ENCODE measurements at places on chromosomes 5 and 9.
A peak's percentile ranks its signal among the peaks of the same experiment; 100 is the strongest.

DNA sequence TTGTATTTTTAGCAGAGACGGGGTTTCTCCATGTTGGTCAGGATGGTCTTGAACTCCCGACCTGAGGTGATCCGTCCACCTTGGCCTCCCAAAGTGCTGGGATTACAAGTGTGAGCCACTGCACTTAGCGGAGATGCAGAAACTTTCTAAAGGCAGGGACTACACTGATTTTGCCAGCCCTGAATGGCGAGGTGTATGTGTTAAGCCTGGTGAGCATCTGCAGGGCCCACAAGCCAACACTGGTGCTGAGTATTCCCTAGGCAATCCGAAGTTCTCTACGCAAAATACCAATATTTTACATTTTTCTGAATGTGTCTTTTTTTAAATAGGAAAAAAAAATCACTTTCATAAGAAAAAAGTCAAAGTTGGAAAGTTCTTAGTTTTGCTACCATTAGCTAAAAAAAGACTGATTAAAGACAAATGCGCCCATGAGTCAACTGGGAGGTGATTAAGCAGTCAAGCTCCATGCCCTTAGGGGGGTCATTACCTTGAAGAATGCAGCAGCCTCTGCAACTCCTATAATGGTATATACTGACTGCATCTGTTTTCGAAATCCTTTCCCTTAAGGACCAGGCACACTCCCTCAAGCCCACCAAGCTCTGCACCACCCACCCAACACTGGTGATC, 502.8 kb downstream of the BNC2 start:
- DNase-seq, result no peak

- no peak for DNase-seq
Measured at GRCh38 chr9:82022121-82022520, 33.5 kb downstream of the SPATA31D1 start.

DNA sequence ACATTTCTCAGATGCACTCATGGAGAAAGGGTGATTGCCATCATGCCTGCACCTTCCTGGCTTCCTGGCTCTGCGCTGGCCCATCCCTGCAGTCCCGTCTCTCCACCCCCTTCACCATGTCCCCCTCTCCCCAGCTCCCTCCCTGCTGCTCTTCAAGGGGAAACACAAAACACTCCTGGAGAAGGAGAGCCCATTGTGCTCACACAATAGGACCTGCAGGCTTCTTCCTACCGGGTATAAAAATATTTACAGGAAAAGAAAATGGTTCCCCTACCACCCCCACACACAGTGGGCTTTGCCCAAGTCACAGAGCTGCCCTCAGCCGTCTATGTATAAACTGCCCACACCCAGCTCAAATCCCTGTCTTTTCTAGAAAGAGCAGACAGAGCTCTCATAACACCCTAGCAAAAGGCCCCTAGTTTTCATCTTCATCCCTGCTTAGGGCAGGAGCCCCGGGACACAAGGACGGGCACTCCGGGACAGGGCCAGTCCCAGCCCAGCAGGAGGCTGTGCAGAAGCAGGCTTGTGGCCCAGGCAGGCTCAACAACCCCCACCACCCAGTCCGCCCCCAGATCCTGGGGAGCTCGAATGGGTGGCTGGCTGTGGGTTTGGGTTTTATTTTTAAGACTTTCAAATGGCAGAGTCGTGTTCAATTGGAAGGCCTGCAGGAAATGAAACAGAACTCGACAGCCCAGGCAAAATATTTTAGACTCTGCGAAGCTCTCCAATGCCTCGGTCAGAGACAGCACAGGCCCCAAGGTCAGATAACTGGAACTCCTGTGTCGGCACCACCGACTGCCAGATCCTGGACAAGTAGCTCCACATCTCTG, 77.3 kb downstream of the LRSAM1 start:
- no peak for DNase-seq

GRCh38 chr9:7570107-7570720, 229.4 kb downstream of the DMAC1 start:
- DNase-seq, result peak; percentile 78

- DNase-seq, result no peak
Measured at GRCh38 chr9:73135394-73135793, 16.3 kb upstream of the ANXA1 start.

- no peak for DNase-seq
Measured at GRCh38 chr5:173925449-173926071, 37.4 kb downstream of the CPEB4 start.

DNA sequence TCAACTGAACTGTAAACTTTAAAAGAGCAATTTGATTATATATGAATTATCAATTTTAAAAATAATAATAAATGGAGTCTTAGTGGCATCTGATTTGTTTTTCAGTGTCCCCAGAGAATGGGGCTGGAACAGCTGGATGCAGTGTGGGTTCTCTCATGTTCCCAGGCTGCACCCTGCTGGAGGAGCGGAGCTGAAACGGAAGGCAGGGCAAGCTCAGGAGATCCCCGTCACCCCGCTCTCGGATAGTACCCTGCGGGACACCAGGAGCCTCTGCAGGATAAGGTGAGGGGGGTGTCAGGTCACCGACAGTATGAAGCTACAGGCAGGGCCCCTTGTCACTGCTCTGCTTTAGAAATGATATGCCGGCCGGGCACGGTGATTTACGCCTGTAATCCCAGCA, 57.3 kb downstream of the S1PR3 start:
- DNase-seq, result no peak

GRCh38 chr5:156121234-156121633, 205.7 kb upstream of the SGCD start:
- no peak for DNase-seq

GRCh38 chr5:14665949-14666348, 1.4 kb downstream of the OTULIN start:
- DNase-seq, result peak; percentile 50

GRCh38 chr5:54275361-54275760, 35.0 kb downstream of the ARL15 start:
- no peak for DNase-seq

- no peak for DNase-seq
Measured at GRCh38 chr5:72523960-72524582, 16.9 kb upstream of the ZNF366 start.

DNA sequence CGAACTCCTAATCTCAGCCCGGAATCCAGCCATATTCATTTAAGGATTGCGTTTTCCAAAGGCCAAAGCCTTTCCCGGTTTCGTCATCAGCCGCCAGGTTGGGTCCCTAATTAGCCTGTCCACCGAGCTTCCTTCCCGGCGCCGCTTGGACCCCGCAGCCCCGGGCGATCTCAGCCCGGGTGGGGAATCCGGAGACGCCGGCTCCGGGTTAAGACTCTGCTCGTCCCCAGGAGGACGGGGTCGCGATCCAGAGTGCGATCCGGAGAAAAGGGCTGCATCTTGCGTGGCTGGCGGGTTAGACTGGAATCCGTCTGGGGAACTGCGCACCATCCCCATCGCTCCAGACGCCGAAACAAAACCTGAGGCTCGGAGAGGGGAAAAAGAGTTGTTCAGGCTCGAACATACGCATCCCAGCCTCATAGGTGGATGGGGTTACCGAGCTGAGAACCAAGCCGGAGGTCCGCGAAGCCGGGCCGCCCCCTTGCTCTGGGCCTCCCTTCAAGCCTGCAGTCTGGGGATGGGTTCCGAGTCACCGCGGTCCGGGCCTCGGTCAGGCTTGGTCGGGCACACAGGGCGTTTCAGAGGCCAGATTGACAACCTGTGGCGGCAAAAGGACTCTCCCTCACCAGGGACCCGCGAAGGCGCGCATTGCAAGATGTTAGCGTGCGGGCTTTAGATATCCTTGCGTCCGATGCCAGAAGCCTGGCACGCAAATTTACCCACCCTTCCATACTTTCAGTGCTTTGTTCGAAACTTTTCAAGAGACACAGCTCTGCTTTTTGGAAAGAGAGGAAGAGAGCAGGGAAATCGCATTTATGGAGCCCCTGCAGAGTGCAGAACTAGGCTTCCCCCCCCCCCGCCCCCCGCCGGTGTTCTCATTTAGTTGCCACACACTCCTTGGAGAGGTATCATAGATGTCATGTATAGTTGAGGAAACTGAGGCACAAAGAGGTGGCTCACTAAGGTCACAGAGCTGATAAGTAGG, 7.9 kb downstream of the MSX2 start:
- no peak for DNase-seq

- DNase-seq, result no peak
Measured at GRCh38 chr5:160491438-160491837, 69.8 kb downstream of the PTTG1 start.
